ENCODE measurements at places on chromosomes 5 and 9.

DNA sequence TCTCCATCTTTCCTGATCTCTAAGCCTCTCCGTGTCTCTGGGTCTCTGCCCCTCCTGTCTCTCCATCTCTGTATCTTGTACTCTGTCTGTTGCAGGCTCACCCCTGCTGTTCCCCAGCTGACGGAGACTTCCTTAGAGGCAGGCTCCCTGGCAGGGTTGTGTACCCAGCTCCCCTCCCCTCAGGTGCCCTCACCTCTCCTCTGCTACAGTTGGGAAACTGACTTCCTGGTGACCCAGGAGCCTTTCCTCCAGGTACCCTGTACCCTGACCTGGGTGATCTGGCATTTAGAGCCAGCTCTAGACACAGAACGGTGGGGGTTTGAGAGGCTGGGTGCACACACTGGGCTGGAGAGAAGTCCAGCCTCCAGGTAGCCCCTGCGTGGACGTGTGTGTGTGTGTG, 37.7 kb downstream of the CXXC5 start:
- no peak for DNase-seq

- no peak for DNase-seq
Measured at GRCh38 chr5:28864006-28864405, 1825.6 kb upstream of the CDH9 start.

DNA sequence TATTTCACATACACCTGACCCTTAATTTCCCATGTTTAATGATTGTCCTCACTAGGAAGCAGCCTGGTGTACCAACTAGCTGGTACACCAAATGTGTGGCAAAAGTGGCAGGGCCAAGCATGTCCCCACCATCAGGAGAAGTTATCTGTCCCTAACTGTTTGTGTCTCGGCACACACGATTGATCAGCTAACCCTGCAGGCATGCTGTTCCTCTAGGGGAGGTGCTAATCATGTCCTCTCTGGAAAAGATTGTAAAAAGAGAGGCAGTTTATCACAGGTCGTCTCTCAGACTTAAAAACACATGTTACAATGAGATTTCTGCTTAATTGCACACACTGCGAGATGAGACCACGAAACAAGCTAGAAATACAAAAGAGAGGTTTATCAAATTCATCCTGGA, 342.7 kb downstream of the DIRAS2 start:
- no peak for DNase-seq

DNA sequence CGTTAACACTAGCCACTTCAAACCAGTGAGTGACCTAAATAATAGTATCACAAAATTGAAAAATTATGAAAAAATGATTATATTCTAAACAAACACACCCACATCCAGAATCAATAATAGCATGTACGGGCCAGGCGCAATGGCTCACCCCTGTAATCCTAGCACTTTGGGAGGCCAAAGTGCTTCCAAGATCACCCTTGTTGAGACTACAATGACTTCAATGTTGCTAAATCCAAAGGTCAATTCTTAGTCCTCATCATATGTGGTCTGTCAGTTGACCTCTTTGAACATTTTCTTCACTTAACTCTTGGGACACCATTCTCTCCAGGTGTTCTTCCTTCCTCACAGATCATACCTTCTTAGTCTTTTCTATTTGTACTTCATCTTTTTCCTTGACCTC, 11.3 kb downstream of the RIOK2 start:
- DNase-seq = no peak

GRCh38 chr5:150615141-150615699, 25.2 kb upstream of the SYNPO start:
- no peak for DNase-seq

GRCh38 chr9:24620741-24621140, 75.0 kb upstream of the IZUMO3 start:
- no peak for DNase-seq

- DNase-seq = no peak
Measured at GRCh38 chr9:98215271-98215670, 22.8 kb upstream of the CORO2A start.

DNA sequence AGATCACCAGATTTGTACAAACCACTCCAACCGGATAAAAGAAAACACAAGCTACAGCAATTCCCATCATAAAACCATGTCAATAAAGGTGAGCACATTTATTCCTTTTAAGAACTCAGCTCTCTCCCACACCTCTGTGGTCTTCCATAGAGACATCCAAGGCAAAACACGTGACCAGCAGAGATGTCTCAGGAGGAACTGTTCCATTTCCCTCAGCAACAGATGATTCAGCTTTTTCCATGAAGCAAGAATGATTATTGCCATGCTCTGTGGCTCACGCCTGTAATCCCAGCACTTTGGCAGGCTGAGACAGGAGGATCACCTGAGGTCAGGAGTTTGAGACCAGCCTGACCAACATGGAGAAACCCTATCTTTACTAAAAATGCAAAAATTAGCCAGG, 15.8 kb downstream of the GZMK start:
- no peak for DNase-seq

- DNase-seq = no peak
Measured at GRCh38 chr5:74314906-74315305, 325.6 kb downstream of the ENC1 start.

DNA sequence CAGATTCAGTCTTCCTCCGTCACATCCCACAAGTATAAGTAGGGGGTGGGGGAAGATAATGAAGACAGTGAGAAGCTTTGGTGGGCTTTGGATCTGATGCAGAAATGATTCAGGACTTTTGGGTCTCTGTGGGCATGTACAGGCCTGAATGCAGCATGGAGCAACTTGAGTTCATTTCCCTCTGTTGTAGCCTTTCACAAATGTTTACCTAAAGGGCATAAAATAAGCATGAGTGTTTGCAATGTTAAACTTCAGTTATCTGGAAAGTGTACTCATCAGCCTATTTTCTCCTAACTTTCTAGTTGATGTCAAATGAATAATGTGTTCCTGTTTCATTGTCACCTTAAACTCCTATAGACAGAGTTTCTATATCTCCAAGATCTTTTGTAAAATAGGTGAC, 39.3 kb downstream of the GARNL3 start:
- no peak for DNase-seq
